Fibroblast of gingiva (primary cell): ENCODE measurements at places on chromosomes 5 and 9.
A peak's percentile ranks its signal among the peaks of the same experiment; 100 is the strongest.

- no peak for DNase-seq
Observed at GRCh38 chr5:78791501-78792100, 143.0 kb upstream of the LHFPL2 start.

DNA sequence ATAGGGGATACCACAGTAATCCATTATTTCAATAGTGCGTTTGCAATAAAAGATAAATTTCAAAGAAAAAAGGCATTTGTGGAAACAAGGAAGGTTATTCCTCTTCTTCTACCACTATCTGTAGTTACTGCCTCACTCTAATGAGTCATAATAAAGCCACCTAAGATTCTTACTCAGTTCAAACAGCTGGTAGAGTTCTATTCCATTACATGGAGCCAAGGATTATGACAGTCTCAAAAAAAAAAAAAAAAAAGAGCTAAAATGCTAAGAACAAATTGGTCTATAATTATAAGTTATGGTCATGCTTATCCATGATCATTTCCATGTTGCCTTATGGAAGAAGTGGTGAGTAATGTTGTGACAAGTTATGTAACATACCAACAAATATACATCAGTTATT, 46.3 kb downstream of the DENND1A start:
- no peak for DNase-seq

DNA sequence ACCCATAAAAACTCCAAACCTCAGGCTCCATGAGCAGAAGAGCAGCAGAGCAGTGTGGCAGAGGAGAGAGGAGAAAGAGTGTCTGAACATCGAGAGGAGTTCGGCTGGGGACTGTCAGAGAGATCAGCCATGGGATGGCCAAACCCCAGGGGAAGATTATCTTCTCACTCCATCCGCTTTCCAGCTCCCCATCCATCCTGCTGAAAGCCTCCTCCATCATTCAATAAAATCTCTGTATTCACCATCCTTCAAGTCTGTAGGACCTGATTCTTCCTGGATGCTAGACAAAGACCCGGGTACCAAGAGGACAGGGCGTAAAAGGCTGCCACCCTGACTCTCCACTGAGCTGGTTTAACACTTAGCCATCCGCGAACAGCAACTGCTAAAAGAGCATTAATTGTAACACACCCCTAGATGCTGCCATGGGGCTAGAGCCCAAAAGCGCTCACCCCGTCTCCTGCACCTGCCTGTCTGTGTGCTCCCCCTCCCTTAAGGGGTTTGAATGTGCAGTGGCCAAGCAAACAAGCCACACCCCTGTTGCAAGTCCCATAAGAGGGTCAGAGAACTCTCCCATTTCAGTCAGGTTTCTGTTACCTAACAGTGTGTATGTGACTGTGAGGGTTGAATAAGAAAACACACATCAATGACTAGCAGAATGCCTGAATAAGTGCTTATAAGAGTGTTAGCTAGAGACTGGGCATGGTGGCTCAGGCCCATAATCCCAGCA, 13.9 kb upstream of the SELENOP start:
- DNase-seq = no peak

- DNase-seq = peak; percentile 43
Observed at GRCh38 chr5:42828671-42829070, 17.0 kb upstream of the SELENOP start.

- DNase-seq = no peak
Observed at GRCh38 chr5:85488295-85488694, 1103.6 kb upstream of the EDIL3 start.

- no peak for DNase-seq
Observed at GRCh38 chr9:88723751-88724150, 188.8 kb downstream of the NXNL2 start.

- DNase-seq = peak; percentile 37
Observed at GRCh38 chr9:124212381-124213050, 45.2 kb upstream of the NEK6 start.

- no peak for DNase-seq
Observed at GRCh38 chr5:8329773-8330172, 460.8 kb downstream of the MTRR start.

GRCh38 chr9:69857131-69857530, 36.5 kb downstream of the CFAP95 start:
- DNase-seq = peak; percentile 28

- no peak for DNase-seq
Observed at GRCh38 chr5:68380078-68380477, 164.5 kb downstream of the PIK3R1 start.

DNA sequence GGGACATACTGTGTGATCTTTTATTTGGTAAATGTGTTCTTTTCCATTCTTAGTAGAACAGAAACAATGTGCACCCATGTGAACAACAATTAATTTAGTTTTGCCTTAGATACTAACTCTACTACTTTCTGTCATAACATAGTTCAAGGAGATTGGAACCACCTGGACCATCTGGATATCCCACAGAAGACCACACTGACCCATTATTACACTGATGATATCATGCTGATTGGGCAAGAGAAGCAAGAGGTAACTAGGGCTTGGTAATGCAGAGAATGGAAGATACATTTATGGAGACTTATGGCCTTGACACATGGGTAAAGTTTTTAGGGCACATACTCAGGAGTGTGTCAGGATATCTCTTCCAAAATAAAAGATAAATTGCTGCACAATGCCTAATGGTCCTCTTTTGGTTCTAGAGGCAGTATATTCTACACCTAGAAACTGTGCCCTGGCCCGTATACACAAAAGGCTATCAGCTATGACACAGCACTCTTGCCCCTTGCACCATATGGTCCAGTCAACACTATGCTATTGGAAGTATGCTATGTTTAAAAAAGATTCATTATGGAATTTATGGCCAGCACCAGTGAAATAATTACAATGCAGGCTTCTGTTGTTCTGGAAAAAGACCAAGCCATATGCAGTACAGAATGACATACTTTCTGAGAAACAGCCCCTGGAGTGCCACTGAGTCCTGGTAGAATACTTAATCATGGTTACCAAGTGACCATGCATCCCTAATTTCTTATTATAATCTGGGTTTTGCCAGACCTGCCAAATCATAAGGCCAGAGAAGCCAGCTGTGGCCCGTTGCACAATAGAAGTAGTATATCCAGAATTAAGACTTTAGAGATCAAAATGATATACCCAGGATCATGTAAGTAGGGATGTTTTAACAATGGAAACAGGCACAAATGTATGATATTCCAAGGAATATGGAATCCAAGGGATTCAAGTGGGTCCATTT, 41.6 kb upstream of the MROH2B start:
- DNase-seq = peak; percentile 66

- DNase-seq = no peak
Observed at GRCh38 chr9:125989524-125990180, 242.5 kb downstream of the PBX3 start.

DNA sequence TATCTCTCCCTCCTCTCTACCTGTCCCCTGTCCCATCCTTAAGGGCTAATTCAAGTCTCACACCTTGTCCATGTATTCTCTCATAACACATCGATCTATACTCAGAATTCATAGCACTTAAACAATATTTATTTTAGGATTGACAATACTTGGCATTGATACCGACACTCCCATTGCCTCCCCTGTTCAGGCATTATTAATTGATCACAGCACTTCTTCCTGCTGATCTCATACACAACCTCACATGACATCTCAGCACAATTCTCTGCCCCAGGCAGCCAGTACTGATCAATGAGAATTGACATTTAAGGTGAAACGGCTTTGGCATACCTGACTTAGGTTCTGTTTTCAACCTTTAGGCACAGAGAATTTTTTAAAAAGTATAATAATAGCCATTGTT, 582.4 kb upstream of the BRINP1 start:
- no peak for DNase-seq

GRCh38 chr9:91053824-91054223, 252.2 kb downstream of the SYK start:
- no peak for DNase-seq

GRCh38 chr5:173027905-173028304, 28.2 kb upstream of the CREBRF start:
- no peak for DNase-seq

GRCh38 chr5:179296150-179296821, 49.0 kb downstream of the ADAMTS2 start:
- DNase-seq = no peak

GRCh38 chr5:122341087-122341486, 29.1 kb downstream of the SNCAIP start:
- DNase-seq = no peak

GRCh38 chr5:168578538-168579487, at the start of gene PANK3:
PANK3 (minus strand) TSS chr5:168579368; CDS start chr5:168579283, 85 bp downstream.
- DNase-seq = no peak

- no peak for DNase-seq
Observed at GRCh38 chr5:178553517-178553916, 36.7 kb downstream of the COL23A1 start.

- DNase-seq = no peak
Observed at GRCh38 chr5:61340775-61341361, 8.8 kb downstream of the ZSWIM6 start.

- DNase-seq = no peak
Observed at GRCh38 chr9:18994263-18994916, 38.6 kb downstream of the SAXO1 start.

DNA sequence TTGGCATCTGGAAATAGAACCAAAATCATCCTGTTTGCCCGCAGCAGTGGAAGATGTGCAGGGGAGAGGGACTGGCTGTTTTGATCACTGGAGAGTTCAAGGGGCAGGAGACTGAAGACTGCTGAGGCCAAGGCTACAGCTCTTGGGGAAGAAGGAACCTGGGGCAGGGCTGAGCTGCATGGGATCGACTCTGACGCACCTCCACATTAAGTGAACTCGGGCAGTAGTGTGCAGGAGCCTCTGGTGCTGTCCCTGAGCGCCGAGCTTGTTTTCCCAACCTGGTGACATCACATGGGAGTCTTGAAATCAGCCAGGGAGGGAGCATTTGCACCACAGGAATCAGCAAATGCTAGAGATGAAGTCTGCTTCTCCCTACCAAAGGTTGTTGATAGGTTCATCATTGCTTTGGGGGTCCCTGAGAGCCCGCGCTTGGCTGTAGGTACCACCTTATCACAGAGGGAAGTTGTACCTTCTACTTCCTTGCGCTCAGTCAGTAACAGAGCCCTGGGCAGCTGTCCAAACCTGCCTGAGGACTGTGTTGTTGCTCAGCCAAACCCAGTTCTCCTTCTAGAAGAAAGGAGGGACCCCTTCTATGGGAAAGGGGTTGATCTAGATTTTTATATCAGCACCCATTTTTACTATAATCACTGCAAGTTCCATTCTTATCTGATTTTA, 52.3 kb upstream of the CTSL start:
- DNase-seq = no peak

DNA sequence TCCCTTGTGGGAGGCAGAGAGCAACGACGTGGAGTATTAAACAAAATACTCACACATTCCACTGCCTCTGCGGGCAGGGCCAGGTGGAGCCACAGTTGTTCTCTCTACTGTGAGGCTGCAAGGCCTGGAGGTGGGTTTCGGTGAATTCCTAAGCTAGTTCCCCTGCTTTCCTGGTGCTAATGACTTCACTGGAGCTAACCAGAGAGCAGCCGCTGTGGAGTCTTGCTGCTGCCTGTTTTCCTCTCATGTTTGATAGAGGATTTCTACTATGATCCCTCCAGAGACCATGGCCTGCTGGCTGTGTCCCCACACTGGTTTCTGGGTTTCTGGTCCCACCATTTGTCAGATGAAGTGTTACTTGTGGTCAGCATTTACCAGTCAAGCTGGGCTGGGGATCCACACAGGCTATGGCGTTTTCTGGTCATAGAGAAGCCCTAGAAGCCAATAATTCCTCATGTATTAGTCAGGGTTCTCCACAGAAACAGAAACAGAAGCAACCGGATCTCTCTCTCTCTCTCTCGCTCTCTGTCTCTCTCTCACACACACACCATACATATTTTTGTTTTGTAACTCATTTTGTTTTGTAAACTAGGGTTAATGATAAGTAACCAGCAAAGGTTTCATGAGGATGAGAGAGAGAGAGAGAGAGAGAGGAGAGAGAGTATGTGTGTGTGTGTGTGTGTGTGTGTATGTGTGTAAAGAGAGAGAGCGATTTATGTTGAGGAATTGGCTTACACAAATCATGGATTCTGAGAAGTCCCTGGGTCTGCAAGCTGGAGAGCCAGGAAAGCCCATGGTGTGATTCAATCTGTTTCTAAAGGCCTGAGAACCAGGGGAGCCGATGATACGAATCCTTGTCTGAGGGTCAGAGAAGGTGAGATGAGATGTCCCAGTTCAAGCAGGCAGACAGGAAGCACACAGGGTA, 403.0 kb downstream of the GADD45G start:
- peak; percentile 64 for DNase-seq
